ENCODE measurements at places on chromosomes 4 and X.
A peak's percentile ranks its signal among the peaks of the same experiment; 100 is the strongest.

GRCh38 chr4:81666491-81666890 lies 194.8 kb upstream of the RASGEF1B start:
- no peak for DNase-seq

DNA sequence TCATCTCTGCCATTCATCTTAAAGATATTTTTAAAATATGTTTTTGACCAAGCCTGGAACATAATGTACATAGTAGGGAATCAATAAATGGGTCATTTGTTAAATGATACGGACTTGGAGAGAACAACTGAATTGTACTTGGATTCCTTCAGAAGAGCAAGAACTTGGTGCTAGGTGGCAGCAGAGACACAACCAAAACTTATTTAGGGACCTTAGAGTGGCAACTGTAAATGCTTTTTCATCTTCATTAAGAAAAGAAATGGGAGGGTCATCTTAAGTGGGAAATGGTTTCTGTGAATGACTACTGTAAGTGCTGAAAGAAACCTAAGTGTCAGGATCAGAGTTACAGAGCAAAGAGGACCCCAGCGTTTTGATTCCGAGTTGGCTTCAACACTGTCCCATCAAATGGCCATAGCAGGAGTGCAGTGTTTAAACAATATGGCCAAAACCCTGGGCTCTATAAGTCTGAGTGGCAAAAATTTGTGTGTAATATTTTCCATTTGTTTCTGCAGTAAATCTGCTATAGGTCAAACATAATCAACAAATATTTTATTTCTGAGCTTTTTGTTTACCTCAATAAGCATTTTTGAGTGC lies 213.6 kb downstream of the PALLD start:
- DNase-seq, result no peak

DNA sequence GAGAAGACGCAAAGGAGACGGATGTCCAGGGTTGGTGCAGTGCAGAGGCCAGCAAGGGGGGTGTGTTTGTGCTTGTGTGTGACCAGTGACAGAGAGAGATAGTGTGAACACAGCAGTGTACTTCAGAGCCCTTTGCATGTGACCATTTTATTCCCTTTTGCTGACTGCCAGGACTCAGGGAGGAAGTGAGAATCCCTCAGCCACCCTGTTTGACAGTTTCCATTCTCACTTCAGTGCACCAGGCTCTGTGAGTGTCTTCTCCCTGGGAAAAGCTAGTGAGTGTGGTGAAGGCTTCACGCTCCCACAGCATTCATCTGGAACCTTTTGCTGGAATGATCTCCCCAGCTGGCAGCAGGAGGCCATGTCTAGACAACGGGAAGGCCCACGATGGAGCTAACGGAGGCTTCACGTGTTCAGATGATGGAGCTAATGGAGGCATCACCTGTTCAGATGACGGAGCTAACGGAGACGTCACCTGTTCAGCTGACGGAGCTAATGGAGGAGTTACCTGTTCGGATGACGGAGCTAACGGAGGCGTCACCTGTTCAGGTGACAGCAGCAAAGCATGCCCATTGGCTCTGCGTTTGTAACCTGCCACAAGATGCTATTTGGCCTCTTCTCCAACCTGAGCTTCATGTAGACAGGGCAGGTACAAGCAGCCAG lies 195.4 kb downstream of the AFAP1 start:
- no peak for DNase-seq

GRCh38 chr4:141174457-141174856 lies 41.2 kb upstream of the RNF150 start:
- DNase-seq, result no peak

DNA sequence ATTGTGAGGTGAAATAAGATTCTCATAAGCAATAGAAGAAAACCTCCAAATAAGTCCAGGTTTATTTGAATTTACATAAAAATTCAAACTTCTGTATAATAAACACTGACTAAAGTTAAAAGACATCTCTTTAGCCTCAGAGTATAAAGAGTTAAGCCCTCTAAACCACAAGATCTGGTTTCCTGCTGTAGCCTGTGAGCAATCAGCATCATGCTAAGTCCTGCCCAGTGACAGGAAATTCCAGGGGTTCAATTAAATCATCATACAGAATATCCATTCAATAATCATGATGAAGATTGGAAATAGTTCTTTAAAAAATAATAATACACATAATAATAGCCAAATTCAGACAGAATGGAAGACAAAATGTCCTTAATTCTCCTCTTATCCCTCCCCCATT lies 139.2 kb upstream of the DGKK start:
- DNase-seq, result no peak

- DNase-seq, result no peak
Observed at GRCh38 chr4:6516762-6517161, 44.3 kb upstream of the PPP2R2C start.

GRCh38 chr4:111937368-111937767 lies 207.9 kb upstream of the FAM241A start:
- DNase-seq, result no peak

GRCh38 chr4:85681221-85681657 lies 206.3 kb downstream of the ARHGAP24 start:
- no peak for DNase-seq

- no peak for DNase-seq
Observed at GRCh38 chrX:151711154-151711553, 4.7 kb upstream of the FATE1 start.

GRCh38 chrX:80432863-80433262 lies 12.6 kb downstream of the TENT5D start:
- DNase-seq, result no peak

- no peak for DNase-seq
Observed at GRCh38 chr4:111689731-111690130, 455.5 kb upstream of the FAM241A start.

DNA sequence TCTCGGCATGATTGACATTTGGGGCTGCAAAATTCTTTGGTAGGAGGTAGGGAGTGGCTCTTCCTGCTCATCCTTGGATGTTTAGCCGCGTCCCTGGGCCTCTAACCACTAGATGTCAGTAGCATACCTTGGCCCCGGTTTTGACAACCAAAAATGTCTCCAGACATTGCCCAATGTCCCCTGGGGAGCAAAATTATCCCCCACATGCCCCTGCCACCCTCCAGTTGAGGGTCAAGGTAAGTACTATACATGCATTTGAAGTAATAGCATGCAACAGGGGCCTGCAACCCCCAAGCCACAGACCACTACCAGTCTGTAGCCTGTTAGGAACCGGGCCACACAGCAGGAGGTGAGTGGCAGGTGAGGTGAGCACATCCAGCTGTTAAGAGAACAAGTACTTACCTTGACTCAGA lies 17.6 kb upstream of the KIAA1210 start:
- no peak for DNase-seq

DNA sequence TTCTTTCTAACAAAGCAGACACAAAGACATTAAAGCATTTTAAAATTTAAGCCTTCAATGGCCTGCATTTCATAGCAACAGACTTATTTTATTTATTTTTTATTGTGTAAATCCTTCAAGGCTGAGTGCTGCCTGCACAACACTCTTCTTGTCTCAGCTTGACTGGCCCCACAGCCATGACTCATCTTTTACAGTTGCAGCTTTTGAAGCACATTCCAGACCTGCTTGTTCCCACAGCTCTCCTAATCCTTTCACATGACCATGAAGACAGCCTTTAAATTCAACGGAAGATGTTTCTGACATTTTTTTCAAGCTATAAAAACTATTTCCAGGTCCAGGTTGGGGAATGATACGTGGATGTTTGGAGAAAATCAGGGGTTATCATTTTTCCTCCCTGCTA lies 276.9 kb upstream of the TACR3 start:
- no peak for DNase-seq

DNA sequence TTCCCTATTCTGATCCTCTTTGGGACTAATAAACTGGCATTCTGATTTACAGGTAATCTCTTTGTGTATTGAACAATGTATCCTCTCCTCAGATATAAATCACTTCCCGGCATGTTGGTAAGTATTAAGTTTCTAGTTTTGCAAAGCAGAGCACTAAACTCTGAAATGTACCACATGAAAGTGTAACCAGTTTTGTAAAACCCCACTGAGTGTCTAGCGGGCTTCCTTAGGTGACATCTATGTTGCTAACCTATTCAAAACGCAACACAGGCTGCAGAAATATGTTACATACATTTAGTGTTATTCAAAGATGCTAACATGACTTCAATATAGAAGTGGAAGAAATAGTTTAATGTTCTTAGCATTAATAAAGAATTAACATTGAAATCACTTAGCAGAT lies 25.2 kb downstream of the DNAJB14 start:
- DNase-seq, result no peak

- no peak for DNase-seq
Observed at GRCh38 chrX:97629597-97629985, 745.9 kb downstream of the RPA4 start.

GRCh38 chrX:79231662-79232061 lies 87.2 kb downstream of the GPR174 start:
- no peak for DNase-seq

- no peak for DNase-seq
Observed at GRCh38 chr4:2647403-2648158, 108.6 kb downstream of the TNIP2 start.

DNA sequence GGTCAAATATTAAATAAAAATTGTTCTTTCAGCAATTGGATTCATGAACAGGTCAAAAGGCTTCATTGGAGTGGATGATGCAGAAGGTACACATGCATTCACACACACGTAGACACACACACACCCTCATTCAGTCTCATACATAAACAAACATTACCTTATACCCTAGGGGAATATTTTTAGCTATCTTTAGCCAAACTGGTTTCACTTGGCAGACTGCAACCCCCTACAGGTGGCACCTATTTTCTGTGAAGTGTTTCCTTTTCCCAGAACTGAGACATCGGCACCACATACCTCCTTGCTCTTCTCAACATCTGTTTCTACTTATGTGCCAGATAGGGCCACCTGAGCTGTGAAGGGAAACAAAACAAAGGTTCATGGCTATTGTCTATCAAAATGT lies 18.5 kb upstream of the KDR start:
- DNase-seq, result no peak

GRCh38 chr4:71270901-71271300 lies 67.9 kb upstream of the SLC4A4 start:
- peak; percentile 52 for DNase-seq

DNA sequence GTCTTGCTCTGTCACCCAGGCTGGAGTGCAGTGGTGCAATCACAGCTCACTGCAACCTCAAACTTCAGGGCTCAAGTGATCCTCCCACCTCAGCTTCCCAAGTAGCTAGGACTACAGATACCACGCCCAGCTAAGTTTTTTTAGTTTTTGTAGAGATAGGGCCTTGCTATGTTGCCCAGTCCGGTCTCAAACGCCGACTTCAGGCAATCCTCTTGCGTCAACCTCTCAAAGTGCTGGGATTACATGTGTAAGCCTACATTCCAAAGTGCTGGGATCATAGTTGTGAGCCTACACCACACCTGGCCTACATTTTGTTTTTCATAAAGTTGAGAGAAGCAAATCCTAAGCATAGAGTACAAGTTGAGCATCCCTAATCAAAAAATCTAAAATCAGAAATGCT lies 42.2 kb downstream of the SMARCA5 start:
- no peak for DNase-seq

GRCh38 chr4:48902266-48902665 lies 4.3 kb downstream of the OCIAD2 start:
- no peak for DNase-seq

GRCh38 chr4:115671581-115671980 lies 558.2 kb upstream of the NDST4 start:
- DNase-seq, result no peak

- no peak for DNase-seq
Observed at GRCh38 chr4:109014593-109015412, 251.9 kb upstream of the ETNPPL start.

DNA sequence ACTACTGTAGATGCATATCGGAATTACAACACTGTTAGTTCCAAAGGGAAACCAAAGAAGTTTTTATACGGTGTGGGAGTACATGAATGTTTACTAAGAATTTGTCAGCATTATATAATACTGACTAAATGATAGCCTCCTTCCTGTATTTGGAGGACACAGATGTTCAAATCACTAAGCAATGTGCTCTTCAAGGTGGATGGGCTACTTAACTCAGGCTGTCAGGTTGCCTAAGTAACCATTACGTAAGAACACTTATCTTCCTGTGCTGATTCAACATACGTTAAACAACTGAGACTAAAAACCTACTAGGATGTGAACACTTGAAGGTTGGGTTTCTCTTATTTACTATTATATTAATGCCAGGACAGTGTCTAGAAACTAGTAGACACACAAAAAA lies 81.9 kb upstream of the HPGD start:
- DNase-seq, result no peak

- no peak for DNase-seq
Observed at GRCh38 chrX:155998761-155999510, 1.4 kb downstream of the IL9R start.

DNA sequence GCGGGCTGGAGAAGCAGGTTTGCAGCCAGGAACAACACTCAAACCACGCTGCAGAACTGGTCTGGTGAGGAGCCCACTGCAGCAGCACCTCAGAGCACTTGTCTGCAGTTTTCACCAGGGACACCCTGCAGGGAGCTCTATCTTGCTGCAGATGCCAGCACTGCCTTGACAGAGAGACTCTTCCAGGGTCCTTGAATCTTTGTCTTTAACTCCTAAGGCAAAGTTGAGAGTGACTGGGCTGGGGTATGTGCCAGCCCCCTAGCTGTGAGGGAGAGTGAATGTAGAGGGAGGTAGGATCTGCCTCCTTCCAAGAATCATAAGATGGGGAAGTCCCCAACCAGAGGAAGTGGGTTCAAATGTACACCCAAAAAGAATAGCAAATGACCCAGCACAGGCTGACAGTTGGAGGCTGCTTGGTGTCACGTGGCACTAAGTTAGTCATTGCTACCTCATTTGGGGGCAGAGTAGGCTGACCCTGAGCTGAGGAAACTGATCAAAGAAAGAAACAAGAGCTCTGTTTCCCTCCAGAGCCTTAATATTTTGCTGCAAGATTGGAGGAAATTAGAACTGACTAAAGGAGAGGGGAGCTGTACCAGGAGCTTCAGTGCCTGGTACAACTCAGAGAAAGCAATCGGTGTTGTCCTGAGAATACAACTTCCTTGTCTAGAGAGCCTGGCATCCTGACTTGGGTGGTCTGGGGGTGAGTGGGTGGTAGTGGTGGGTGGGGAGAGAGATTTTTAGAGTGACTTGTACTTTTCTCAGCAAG lies 28.2 kb upstream of the HUWE1 start:
- DNase-seq, result peak; percentile 89

- DNase-seq, result no peak
Observed at GRCh38 chrX:18348047-18348446, 6.4 kb downstream of the SCML2 start.

DNA sequence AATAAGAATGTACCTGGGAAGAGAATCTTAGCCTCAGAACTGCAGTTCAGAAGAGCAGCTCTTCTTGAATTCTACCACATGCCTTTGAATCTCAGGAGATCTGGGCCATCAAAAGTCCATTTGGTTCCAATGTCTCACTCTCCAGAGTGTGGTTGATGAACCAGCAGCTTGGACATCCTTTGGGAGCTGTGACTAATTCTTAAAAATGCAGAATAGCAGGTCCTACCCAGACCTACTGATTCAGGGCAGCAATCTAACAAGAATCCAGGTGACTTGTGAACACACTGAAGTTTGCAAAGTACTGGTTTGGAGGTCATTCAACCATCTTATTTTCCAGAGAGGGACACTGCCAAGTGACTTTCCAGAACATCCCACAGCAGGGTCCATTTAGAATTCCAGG lies 244.7 kb downstream of the PACRGL start:
- DNase-seq, result no peak

- no peak for DNase-seq
Observed at GRCh38 chr4:81369886-81370285, 101.8 kb downstream of the RASGEF1B start.
